ENCODE measurements at places on chromosomes 1 and 21. TPM values are rescaled to one million over a fixed set of nuclear protein-coding genes. Genes with fewer than 3 reads are reported as not detected.
A peak's percentile ranks its signal among the peaks of the same experiment; 100 is the strongest.

Gene IFFO2
- 4.4 TPM for total RNA-seq

Gene UQCRHL
- total RNA-seq = 3.8 TPM

DNA sequence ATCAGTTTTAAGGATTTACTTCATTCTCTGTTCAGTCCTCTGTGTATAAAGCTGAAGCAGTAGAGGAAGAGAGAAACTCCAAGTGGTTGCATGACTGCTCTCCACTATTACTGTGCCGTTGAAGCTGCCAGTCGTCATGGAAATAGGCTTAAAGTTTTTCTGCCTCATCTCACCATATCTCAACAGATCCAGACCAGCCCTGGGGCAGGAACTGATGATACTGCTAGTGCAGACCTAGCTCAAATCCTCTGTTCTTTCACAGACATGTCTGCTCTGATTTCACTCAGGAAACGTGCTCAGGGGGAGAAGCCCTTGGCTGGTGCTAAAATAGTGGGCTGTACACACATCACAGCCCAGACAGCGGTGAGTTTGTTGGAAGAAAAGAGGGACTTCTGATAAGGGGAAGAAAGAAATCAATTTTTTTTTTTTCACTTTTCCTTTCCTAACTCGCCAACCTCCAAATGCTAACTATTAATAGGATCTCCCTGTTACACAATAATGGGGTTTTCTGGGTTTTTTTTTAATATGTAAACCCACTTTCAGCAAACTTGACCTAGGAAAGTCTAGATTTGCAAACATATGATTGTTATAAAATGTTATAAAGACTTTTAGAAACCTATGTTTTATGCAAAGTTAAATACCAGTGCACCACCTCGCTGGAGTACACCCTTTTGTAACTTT is 22.2 kb upstream of the STRIP1 start:
- no peak for DNase-seq

- no peak for DNase-seq
Observed at GRCh38 chr1:199474738-199475137, 552.8 kb upstream of the NR5A2 start.

DNA sequence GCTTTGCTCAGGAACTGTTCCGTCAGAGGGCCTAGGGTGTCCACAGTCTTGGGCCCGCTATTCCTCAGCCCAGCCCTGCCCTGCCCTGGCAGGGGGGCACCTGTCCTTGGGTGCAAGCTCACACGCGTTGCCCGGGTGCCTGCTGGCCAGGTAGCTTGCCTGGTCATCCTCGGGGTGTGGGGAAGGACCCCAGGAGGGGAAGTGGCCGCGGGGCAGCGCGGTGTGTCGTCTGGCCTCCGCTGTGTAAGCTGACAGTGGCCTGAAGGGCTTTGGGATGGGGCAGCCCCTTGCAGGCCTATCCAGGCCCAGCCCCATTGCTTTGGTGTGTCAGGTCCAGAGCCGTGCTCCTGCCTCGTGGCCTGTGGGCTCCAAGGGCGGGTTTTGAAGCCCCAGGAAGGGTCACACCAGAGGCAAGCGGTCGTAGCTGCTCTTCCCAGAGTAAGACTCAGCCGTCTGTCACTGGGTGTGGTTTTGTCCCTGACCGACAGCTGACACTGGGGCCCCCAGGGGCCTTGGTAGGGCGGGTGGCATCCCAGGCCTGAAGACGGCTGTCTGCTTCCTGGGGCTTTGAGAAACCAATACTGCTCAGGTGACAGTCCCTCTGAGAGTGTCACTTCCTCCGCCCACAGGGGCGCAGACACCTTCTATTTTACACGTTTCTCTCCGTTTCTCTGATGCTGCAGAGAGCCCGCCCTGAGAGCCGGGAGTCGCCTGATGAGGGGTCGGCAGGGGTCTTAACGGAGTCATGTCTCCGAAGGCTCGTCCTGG is 72.1 kb downstream of the SKI start:
- DNase-seq = no peak

Gene IL22RA1
- total RNA-seq = 0.27 TPM

- no peak for DNase-seq
Observed at GRCh38 chr1:209589440-209589839, 5.9 kb downstream of the CAMK1G start.

GRCh38 chr1:229751610-229752009 is 125.6 kb downstream of the URB2 start:
- DNase-seq = no peak

DNA sequence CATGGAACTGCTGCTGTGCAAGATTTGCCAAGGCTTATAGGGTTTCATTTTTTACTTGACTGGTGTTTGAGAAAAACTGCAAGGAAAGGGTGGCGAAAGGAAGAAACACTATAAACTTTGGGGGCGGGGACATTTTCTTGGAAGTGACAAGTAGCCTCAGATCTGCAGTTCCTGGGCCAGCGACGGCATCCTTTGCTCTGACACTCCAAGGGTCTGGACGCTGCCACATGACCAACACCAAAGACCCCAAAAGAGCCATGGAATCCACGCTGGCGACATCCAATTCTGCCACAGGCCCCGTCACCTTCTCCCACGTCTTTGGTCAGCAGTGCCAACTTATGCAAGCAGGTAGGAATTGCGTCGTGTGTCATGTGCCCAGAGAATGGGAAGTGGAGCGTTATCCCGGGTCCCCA is 193.4 kb downstream of the PRDM2 start:
- no peak for DNase-seq

Gene AIM2
- 0.31 TPM for total RNA-seq

- DNase-seq = no peak
Observed at GRCh38 chr1:11024874-11025203, 12.4 kb downstream of the TARDBP start.

GRCh38 chr1:35278886-35279554 is 10.5 kb downstream of the ZMYM4 start:
- no peak for DNase-seq

DNA sequence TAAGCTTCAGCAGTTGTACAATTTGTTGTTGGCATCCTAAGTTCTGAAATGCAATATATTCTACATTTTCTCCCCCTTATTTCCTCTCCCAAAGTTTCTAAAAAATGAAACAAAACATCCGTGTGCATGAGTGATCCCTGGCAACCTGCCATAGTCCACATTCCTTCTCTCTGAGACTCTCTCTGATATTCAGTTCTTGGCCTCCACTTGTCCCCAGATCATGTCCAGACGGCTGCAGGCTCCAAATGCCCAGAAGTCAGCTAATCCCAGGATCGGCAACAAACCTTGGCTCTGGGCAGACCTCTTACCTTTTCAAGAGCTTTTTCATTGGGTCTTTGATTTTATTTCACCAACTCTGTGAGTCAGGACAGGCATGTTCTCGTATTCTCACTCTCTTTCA is 187.8 kb downstream of the ETS2 start:
- peak; percentile 77 for DNase-seq

Gene PRR9
- not detected for total RNA-seq
